T-helper 1 cell treated with Interleukin-12 subunit alpha and Interleukin-12 subunit beta and Interleukin-4 antibody, amounts not matched to agents 30 ng/mL and 1 ng/mL, for 36 hours (primary cell): ENCODE measurements at places on chromosomes 2 and 18. TPM values are rescaled to one million over a fixed set of nuclear protein-coding genes. Genes with fewer than 3 reads are reported as not detected.

The SERPINB3 gene
- not detected in 2 replicates for total RNA-seq

The FSHR gene
- not detected in 2 replicates for total RNA-seq

The OSGEPL1 gene
- total RNA-seq = 8.3 and 8.5 TPM in 2 replicates

The STK17B gene
- total RNA-seq = 405 and 419 TPM in 2 replicates

The C1GALT1C1L gene
- 0.17 TPM in 1 of 2 replicates, not detected in the other for total RNA-seq

The NEU2 gene
- not detected in 2 replicates for total RNA-seq

The TNFAIP6 gene
- not detected in 2 replicates for total RNA-seq

The STAMBP gene
- 37.0 and 38.1 TPM in 2 replicates for total RNA-seq

The SELENOI gene
- total RNA-seq = 37.0 and 37.2 TPM in 2 replicates

The ING5 gene
- total RNA-seq = 25.3 and 29.2 TPM in 2 replicates

The SEPTIN10 gene
- total RNA-seq = 0.22 and 0.68 TPM in 2 replicates

The CCL20 gene
- 0.27 TPM in 1 of 2 replicates, not detected in the other for total RNA-seq

The RMC1 gene
- total RNA-seq = 59.8 and 63.8 TPM in 2 replicates

The DPP10 gene
- not detected in 2 replicates for total RNA-seq

The REG3G gene
- not detected in 2 replicates for total RNA-seq

The CD8B gene
- total RNA-seq = 1.0 and 2.8 TPM in 2 replicates

The TOGARAM2 gene
- 4.3 and 6.4 TPM in 2 replicates for total RNA-seq

The PSTPIP2 gene
- 13.8 and 14.2 TPM in 2 replicates for total RNA-seq

The SIGLEC15 gene
- not detected in 2 replicates for total RNA-seq

The DPP4 gene
- 272 and 273 TPM in 2 replicates for total RNA-seq

The GPR17 gene
- total RNA-seq = not detected in 2 replicates

The UGT1A10 gene
- total RNA-seq = not detected in 2 replicates

The SIX3 gene
- total RNA-seq = not detected in 2 replicates

The CNGA3 gene
- not detected in 2 replicates for total RNA-seq

The DYNAP gene
- not detected in 2 replicates for total RNA-seq
